Ammon's horn (tissue), 1 donor: ENCODE measurements at places on chromosomes 5 and 9.
A peak's percentile ranks its signal among the peaks of the same experiment; 100 is the strongest.

- no peak for DNase-seq
Measured at GRCh38 chr5:125976421-125977000, 446.7 kb upstream of the GRAMD2B start.

DNA sequence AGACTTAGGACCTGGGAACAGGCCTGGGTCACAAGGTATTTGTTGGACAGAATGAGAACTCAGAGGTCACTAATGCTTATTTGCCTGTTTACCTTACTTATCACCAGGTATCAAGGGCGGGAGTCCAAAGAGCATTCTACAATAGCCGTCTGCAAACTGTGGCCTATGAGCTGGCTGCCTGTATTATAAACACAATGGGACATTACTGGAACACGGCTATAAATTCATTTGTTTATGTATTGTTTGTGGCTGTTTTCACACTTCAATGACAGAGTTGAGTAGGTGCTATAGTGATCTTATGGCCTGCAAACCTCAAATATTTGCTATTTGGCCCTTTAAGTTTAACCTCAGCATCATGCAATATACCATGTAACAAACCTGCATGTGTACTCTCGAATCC is 76.6 kb upstream of the ASTN2 start:
- no peak for DNase-seq

- DNase-seq = no peak
Measured at GRCh38 chr9:98253565-98253964, 1.9 kb downstream of the TBC1D2 start.

DNA sequence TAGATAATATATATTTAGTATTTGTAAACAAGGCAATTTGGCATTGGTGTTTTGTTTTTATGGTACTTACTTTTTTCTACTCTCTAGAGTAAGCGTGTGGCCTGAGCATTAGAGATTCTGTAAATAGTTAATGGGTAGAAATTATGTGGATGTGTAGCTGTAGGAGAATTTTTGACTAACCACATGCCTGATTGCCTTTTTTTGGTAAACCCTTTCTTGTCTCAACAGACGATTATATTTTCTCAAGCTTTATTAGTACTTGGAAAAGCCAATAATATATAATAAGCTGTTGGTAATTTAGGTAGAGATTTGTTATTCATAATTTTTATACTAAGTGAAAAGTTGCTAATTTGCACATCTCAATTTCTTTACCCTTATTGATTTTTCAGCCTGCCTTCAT is 76.8 kb downstream of the FCHO2 start:
- no peak for DNase-seq

- DNase-seq = no peak
Measured at GRCh38 chr9:135399000-135399649, 80.5 kb upstream of the PPP1R26 start.

- no peak for DNase-seq
Measured at GRCh38 chr5:86786955-86787354, 169.2 kb downstream of the COX7C start.

DNA sequence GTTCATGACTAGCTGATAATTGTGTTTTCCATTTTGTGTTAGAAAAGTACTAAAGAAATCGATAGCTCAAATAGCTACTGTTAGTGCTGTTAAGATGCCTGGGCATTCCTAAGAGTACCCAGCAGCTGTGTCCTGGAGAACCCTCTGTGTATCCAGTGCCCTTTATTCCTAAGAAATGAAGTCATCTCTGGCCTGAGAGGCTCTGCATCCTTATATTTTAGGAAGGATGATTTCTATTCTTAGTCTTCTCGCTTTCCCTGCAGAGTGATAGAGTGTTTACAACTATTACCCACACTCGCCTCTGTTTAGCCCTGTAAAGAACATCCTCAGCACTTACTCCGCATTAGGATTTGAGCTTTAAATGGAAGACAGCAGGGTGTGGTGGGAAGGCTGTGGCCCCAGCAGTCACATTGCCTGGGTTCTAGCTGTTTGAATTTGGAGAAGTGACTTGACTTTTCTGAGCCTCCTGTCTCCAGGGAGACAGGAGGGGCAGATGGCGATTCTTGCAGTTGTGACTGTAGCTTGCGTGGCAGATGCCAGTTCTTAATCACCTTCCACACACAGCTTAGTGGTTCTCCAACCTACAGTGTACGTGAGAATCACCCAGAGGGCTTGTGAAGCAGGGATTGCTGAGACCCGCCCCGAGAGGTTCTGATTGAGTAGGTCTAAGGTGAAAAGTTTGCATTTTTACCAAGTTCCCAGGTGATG is 177.2 kb upstream of the PITX1 start:
- DNase-seq = no peak

- peak; percentile 93 for DNase-seq
Measured at GRCh38 chr9:127930231-127931091, at the start of gene PIP5KL1. Gene PIP5KL1, minus strand, starts transcription at chr9:127930777. Its CDS starts 25 bp downstream, at chr9:127930752.

- no peak for DNase-seq
Measured at GRCh38 chr5:58410441-58410840, 49.4 kb downstream of the PLK2 start.

- DNase-seq = no peak
Measured at GRCh38 chr9:35741740-35742139, 7.3 kb downstream of the GBA2 start.

GRCh38 chr5:55708732-55709131 is 3.4 kb downstream of the SLC38A9 start:
- DNase-seq = no peak

DNA sequence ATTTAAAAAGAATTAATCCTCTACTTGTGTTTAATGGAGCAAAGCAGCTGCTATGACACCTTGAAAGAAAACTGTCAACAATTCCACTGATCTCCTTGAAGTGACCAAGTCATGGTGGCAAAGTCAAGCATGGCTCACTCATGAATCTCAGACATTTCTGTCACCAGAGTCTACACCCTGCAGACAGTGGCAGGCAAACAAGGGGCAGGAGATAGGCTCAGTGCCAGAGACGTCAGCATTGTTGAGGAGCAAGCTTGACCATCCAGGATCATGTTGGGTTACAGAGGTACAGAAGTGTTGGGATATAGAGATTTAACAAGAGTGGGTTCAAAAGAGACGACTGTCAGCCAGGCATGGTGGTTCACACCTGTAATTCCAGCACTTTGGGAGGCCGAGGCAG is 16.1 kb upstream of the VPS13A start:
- DNase-seq = no peak

- peak; percentile 42 for DNase-seq
Measured at GRCh38 chr5:150746-151145, 40.5 kb upstream of the LRRC14B start.

DNA sequence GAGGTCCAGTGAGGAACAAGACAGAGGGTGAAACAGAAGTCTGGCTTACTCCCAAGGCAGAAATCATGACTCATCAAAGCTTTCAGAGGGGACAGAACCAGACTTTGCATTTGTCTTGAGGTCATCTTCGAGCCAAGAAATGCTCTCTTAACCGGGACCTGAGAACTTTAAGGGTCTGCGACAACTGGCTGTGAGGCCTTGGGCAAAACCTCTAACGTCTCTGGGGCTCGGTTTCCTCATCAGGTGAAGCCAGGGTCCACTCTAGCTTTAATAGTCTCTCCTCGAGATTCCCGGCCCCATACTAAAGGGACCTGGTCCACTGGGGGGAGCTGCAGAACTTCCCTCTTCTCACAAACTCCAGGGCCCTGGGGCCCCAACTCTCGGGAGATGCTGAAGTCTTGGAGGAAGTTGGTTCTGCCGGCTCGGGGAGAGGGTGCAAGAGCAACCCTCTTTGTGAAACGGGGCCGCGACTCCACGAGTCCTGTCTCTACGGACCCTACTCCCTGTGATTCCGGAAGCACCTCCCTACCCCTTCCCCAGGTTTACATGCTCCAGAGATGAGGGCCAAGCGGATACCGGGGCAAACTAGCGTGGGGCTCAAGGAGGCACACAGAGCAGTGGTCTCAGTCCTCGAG is 2.6 kb downstream of the GLIS3 start:
- DNase-seq = peak; percentile 63

DNA sequence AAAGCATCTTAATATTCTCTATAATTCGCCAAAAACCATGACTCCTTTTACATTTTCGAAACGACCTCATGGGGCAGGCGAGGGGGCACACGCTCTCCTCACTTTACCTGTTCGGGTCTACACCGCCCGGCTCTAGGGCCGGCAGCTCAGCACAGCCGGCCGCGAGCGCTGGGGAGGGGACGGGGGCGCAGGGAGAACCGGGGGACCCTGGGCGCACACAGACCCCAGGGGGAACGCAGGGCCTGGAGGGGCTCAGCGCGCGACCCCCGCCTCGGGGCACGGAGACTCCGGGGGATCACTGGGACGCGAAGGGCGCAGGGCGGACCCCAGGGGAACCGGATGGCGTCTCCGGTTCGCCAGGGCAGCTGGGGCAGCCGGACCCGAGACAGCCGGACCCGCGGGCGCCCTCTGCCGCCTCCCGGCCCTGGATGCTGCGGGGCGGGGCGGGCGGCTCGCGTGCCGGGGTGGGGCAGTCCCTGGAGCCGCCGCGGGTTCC is at the start of gene AHRR:
Gene AHRR (plus strand): TSS at position 485 of the 496 bp plus-strand sequence. CDS start 22,189 bp downstream, outside the sequence.
- no peak for DNase-seq

DNA sequence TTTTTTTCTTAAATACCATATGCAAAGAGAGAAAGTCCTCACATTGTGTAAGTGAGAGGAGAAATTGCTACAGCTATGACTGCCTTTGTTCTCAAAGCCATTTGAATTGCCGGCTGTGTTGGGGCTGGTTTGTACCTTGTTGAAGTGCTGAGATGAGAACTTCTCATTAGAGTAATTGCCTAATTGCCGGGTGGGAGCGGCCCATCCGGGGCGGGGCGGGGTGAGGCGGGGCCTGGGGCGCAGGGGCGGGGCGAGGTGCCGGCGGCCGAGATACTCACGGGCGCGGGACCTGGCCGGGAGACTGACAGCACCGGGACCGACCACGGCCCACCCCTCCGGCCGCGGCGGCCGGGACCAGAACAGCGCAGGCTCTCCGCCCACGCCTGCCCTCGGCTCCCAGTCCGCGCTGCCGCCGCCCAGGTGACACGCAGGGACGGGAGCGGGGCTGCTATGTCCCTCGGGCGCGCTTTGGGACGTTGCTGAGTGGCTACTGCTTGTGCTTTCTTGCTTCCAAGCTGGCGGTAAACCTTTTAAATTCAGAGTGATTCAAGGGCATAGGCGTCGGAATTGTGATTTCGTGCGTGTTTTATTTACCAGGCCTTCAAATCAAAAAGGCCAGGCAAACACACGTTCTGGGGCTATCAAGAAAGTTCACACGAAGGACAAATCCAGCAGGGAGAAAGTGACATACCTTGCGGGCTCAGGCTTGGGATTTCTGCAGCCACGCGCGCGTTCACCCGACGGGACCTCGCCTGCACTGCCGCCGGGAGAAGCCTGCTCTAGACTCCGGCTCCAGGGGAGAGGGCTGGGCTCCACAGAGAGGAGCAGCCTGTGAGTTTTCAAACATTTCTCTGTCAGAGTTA is 269.1 kb downstream of the FANCC start:
- no peak for DNase-seq

DNA sequence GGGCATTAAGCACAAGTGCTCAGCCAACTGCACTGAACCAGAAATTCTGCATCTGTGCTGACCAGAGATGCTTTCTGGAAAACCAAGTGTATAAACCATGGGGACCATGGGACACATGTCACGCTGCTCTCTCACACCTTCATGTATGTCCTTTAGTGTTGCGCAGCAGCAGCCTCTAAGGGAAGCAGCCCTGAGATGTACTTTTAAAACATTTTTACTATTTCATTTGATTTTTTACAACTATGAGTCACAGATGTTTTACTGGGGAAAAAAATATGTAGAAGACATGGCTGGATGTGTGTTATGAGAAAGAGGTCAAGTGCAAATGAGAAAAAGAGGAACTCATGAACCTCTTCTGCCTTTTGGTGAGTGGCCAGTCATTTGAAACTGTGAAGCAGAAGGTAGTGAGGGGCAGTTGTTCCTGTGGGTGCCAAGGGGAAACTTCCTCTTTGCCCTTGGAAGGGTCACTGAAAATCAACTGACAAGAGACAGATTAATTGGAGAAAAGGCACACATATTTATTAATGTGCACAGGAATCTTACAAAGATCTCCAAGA is 31.4 kb upstream of the SYK start:
- peak; percentile 35 for DNase-seq

DNA sequence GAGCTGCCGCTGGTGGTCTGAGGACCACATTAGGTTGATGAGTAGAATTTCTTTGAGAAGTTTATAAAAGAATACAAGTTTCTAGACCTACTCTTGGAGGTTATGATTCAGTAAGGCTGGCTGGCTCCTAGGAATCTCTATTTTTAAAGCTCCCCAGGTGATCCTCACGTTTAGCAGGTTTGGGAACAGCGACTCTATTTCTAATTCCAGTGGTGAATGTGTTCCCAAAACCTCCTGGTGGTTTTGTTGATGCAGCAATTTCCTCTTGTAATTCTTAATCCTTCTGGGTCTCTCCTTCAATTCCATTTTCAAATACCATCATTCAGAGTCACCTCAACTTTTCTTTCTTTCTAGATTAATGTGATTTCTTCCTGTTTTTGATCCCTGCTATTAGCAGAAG is 215.9 kb upstream of the RFX3 start:
- no peak for DNase-seq

GRCh38 chr5:139660105-139660922 is 12.2 kb downstream of the CXXC5 start:
- DNase-seq = peak; percentile 95

DNA sequence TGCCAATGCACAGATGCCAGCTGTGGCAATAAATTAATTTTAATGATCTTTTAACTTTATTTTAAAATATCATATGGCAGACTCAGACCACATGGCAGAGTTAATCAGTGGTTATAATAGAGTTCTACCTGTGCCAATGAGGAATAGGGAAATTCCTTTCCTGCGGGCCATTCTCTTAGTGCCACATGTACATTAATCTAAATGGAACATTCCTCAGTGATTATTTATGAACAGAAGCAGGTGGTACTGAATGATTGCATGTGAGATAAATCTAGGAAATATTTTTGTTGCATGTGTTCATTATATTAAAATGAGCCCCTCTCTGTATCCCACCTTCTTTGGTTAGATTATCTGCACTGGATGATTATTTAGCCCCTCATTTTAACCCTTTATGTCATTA is 102.3 kb downstream of the CCDC192 start:
- no peak for DNase-seq

GRCh38 chr5:146109379-146109778 is 4.0 kb upstream of the PLAC8L1 start:
- DNase-seq = no peak

DNA sequence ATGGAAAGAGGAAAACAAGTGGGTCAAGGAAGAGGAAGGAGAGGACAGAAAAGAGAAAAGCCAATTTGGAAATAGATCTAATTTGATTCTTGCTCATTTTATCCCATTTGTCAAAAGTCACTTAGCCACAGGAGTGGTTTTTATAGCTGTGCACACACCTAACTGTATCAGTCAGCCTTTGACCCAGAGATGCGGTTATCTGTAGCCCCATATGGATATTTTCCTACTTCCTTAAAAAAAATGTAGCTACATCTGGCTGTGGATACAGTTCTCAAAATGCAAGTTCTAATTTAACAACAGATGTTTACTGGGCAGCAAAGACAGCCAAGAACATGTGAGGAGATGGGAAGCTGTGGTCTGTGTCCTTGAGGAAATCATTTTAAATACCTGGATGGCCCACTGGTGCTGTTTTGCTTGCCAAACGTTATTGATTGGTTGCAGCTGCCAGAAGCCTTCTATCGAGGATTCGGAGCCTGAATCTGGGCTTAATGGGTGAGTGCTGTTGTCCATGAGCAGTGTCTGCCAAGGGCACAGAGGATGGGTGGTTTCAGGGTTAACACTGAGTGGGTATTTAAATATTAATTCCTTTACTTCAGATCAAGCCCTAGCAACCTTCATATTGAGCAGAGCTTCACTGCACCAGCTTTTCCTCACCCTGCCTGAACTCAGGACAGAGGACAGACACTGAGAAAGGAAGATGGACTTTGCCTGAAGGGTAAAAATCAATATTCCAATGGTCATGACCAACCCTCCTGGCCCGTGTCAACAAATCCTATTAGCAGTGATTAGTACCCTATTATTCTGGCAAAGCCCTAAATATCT is 92.2 kb downstream of the APBA1 start:
- DNase-seq = no peak

GRCh38 chr5:145637396-145637795 is 197.7 kb downstream of the PRELID2 start:
- DNase-seq = no peak
